Activated naive CD4-positive, alpha-beta T cell treated with anti-CD3 and anti-CD28 coated beads, Interleukin-2, amount 50 U/mL, for 16 hours (primary cell): ENCODE measurements at places on chromosomes 7 and 10.

DNA sequence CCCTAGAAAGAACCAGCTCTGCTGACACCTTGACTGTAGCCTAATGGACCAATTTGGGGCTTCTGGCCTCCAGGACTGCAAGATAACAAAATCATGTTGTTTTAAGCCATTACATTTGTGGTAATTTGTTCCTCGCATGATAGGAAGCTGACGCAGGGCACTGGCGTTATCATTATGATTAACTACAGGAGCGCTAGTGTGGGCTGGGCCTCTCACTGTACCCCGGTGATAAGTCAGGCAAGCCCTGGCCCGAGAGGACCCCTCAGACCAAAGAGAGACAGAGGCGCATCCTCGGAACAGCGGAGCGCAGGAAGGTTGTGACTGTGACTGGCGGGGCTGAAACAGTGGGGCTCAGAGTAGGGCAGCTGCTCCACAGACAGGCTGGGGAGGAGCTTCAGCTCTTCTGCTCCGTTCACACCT lies 150.3 kb upstream of the CHST15 start:
- DNase-seq = no peak

GRCh38 chr10:33227489-33227888 lies 107.0 kb downstream of the NRP1 start:
- no peak for DNase-seq

DNA sequence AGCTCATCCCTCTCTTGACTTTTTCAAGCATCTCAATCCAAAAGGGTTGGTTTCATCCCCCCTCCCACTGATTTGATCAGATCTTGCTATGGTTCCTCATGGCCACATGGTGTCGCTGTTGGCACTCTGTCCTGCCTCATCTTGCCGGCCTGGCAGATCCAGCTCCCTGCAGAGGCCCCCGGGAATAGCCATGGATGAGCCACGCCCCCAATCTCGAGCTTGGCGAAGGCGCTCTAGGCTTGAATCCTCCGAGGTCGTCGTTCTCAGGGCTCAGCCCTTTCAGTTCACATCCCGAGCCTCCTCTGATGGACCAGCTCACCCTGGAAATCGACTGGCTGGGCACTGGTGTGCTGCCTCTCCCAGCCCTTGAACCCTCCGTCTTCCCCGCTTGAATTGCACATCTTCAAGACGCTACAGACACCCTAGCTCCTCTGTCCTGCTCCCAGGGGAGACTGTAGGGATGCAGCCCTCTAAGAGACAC lies 628.7 kb downstream of the TYW1 start:
- no peak for DNase-seq

DNA sequence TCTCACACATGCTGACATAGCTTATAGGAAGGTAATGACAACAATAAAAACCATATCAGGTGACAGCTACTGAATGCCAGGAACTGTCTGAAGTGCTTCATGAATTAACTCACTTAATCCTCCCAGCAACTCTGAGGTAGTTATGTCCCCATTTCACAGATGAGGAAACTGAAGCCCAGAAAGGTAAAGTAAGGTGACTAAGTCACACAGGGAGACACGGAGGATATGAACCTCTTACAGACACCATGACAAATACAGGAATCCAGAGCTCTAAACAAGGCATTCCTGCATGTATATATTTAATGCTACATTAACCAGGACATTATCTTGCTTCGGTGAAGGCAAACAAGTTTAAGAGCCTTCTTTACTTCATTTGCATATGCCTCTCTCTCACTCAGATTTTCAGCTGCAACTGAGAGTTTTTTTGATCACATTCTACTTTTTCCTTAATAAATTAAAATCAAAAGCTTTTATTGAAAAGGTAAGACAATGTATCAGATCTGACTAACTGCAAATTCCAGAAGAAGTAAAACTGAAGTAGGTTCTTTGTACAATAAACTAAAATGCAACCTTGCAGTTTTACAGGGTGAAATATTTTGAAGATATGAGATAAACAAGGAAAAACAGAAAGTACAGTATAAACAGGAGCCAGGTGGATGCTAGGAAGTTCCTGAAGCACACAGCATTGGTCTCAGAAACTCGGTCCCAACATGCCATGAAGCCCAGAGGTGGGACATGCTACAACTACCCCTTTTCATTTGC lies 79.5 kb downstream of the SGMS1 start:
- DNase-seq = no peak

GRCh38 chr10:28949005-28950004 lies 272.0 kb downstream of the BAMBI start:
- DNase-seq = no peak

- no peak for DNase-seq
Measured at GRCh38 chr7:30785786-30786185, 14.6 kb downstream of the MINDY4 start.

- DNase-seq = peak; percentile 97
Measured at GRCh38 chr10:78302989-78303854, 269.6 kb downstream of the RPS24 start.

GRCh38 chr10:21364196-21365114 lies 161.0 kb downstream of the SKIDA1 start:
- DNase-seq = no peak

- DNase-seq = no peak
Measured at GRCh38 chr7:106888204-106888603, 23.1 kb downstream of the PIK3CG start.

DNA sequence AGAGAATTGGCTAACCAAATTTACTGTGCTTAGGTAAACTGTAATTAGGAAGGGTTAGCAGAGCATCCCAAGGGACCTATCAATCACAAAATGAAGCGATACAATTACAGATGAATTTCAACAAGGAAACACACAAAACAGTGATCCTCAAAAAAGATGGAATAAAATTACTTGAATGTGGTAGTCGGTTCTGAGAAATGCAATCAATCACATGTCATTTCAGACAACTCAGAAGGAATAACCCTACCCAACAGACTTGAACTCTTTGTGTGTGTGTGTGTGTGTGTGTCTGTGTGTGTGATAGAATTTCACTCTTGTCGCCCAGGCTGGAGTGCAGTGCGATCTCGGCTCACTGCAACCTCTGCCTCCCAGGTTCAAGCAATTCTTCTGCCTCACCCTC lies 43.5 kb downstream of the ST8SIA6 start:
- no peak for DNase-seq

GRCh38 chr7:31688996-31689395 lies 2.0 kb downstream of the PPP1R17 start:
- no peak for DNase-seq

GRCh38 chr7:106693677-106694353 lies 32.9 kb upstream of the CCDC71L start:
- no peak for DNase-seq

DNA sequence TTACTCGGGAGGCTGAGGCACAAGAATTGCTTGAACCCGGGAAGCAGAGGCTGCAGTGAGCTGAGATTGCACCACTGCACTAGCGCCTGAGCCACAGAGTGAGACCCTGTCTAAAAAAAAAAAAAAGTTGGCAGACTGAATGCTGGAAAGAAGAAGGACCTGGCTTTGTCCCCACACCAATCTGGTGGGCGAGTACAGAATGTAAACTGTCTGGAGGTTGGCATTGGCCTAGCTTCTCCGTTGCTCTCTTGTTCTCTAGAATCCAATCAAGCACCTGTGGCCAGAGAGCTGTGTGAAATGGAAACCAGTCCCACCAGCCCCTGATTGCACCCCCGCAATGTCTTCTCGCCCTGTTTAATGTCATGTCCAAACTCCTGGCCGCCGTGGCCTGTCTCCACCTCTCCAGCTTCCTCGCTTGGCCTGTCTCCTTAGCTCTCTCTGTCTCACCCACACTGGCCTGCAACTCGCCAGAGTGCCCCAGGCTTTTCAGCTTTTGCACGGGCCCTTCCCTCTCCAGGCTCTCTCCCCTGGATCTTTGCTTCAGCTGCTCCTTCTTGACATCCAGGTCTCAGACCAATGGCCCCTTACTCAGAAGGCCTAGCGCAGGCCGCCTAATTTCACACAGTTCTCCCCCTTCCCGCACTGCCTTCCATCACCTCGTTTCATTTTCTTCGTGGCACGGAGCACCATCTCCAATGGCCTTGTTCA lies 670 bp upstream of the AGK start:
- DNase-seq = peak; percentile 11

GRCh38 chr10:26843736-26844135 lies 17.0 kb downstream of the ABI1 start:
- DNase-seq = no peak

DNA sequence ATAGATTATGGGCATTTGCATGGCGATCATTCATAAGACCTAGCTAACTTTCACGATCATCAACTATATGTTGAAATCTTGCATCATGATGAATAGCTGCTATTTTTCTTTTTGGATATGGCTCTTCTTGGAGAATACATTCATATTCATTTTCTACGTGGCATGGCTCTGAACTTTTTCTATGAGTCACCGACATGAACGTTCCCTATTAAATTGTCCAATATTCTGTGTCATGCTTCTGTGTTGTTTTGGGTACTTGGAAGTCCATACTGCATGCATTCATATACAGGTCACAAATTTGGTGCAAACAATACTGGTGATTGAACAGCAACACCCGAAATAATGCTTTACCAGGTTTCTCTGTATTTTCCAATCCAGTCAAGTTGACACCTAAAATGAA lies 37.9 kb upstream of the ANKRD1 start:
- DNase-seq = no peak

DNA sequence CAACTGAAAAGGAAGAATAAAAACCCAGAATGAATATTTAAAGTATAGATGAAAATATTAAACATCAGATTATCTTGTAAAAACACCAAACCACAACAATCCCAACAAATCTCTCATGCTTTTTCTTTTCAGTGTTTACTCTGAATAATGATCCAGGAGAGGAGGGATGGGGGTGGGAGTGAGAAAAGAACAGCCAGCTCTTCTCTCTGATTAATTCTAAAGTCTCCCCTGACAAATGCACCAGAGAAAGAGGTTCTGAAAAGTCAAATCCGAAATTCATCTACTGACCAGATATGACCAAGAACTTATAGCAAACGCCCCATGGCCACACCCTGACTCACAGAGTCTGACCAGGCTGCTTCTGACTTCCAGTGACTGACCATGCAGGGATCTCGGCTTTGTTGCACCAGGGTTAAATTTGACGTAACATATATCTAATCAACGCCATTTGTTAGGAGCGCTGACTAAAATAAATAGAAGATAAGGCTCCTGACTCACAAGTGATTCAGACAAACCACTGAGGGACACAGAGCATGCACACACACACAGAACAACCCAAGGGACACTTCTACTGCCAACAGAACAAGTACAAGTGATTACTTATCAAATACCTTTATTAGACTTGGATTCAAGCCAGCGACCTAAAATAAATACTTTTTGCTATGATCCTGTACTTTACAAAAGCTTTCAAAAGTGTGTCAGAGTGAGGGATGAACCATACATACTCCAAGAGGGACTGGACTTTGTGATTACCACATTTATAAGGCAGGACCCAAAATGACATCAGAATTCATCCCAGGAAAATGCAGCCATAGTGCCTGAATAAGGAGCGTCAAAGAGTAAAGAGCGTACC lies 9.3 kb upstream of the SPOCK2 start:
- DNase-seq = no peak

- DNase-seq = no peak
Measured at GRCh38 chr10:132943791-132944404, 1.5 kb upstream of the CFAP46 start.

- no peak for DNase-seq
Measured at GRCh38 chr10:21047096-21047495, 150.0 kb upstream of the NEBL start.

DNA sequence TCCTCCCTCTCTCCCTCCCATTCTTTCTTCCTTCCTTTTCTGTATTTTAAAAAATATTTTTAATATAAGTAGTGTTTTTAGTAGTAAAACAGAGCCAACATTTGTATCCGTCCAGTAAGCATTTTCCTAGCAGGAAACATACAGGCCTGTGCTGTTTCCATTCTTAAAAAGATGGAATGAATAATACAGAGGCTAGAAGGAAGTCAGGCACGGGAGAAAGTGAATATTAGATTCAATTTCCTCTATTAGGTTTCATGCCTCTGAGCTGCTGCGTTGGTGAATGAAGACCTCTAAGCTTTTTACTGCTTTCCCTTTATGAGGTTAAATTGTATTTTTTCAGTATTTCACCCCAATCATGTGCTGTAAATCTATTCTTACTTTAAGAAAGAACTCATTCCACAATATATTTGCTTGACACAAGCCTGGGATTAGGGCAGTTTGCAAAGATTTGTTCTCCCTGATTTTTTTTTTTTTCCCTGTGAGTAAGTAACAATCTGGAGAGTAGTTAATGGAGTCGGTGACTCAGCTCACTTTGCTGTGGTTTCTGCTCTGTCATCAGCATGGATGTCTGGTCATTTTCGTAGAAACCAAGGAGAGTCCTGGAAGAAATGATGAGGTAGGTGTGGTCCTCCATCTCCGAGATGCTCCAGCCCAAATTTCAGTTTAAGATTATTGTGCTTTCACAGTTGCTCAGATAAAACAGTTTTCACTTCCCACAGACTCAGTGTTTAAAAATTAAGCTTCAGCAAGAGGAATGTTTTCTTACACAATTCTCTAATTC lies 76.1 kb upstream of the PITRM1 start:
- no peak for DNase-seq

DNA sequence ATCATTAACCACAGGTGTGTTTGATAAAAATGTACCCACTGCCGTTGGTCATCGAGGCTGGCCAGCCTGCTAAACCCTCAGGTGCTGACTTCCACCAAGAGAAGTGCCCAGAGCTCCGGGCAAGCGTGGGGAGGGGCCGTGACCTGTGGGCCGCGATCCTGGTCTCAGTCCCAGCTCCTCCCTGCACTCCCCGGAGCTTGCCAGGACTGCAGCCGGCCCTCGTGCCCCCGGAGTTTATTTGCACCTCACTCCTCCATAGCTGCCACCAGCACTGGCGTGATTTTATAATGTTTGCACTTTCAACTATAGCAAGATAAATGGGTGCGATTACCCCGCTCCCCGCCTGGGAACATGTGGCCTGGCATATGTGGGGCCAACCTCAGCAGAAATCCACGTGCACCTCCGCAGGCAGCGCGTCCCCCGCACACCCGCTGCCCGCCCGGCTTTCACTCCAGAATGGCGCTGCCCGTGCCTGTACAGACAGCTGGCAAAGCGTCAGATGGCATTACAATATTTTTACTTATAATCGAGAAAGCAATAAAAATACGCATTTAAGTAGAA lies 30.8 kb downstream of the UNCX start:
- DNase-seq = peak; percentile 8

DNA sequence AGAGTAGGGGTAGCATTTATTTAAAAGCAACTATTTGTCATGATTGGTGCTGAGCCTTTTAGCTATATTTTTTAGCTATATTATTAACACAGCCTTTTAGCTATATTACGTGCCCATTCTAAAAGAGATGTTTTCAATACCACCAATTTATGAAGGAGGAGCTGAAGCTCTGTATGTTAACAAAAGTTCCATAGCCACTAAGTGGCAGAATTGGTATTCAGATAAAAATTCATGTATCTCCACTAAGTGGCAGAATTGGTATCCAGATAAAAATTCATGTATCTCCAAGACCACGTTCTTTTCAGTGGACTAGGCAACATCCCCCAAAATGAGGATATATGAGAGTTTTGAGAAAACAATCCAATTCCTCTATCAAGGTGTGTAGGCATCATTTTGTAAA lies 268.6 kb downstream of the HGF start:
- no peak for DNase-seq
